BE2C (cell line): ENCODE measurements at places on chromosomes 6 and 20.

GRCh38 chr6:36581716-36582115 lies 12.4 kb upstream of the SRSF3 start:
- DNase-seq: no peak

GRCh38 chr20:62931464-62931863 lies 5.2 kb upstream of the DIDO1 start:
- DNase-seq: no peak

GRCh38 chr20:10710991-10711775 lies 37.4 kb upstream of the JAG1 start:
- DNase-seq: no peak

DNA sequence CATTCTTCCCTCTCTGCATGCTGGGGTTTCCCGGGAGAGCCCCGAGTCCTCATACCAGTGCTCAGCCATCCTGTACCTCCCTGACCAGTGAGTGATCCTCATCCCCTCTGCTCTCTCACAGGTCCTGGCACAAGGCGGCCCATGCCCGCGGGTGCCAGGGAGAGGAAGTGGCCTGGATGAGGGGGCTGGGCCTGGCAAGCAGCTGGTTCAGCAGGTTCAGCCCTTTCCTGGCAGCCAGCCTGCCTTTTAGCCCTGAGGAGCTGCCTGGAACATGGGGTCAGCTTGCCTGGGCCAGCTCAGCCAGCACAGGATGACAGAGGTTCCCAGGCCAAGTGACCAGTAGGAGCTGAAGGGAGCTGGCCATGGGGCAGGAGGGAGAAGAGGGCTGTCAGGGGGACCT lies 10.9 kb downstream of the MOCS1 start:
- DNase-seq: no peak
